ENCODE measurements at places on chromosomes 6 and 20. TPM values are rescaled to one million over a fixed set of nuclear protein-coding genes. Genes with fewer than 3 reads are reported as not detected.

DNA sequence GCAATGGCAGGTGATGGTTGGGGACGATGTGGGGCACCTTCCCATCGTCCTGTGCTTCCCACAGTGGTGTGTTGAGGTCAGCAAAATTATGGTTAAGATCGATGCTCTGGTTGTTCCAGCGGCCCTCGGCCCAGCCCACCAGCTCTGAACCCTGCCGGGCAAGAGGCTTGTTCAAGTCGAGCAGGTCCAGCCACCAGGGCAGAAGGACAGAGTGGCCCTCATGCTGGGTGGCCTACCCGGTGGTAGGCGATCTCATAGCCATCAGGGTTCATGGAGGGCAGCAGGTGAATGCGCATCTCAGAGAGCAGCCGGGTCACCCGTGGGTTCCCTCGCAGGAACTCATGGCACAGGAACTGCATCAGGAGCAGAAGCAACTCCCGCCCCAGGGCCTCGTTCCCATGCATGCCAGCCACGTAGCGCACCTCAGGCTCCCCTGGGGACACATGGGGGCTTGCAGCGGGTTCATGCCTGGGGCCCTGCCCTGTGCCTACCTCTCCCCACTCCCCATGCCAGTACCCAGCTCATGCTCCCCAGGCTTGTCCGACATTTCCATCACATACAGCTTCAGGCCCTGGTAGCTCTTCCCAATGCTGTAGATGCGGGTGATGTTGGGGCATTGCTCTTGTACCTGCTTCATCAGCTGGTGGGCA lies 4.3 kb downstream of the CPXM1 start:
- no peak overlapping the region for H3K27ac ChIP-seq
- peaks cover 34% of the 10 kb centered on the region for H3K27me3 ChIP-seq
- H3K36me3 ChIP-seq = no peaks in the 10 kb centered on the region
- H3K4me3 ChIP-seq = no peak overlapping the region
- peaks cover 19% of the 10 kb centered on the region for H3K4me1 ChIP-seq
- DNase-seq = no peak

GRCh38 chr6:14875481-14876063 lies 370.3 kb upstream of the JARID2 start:
- no peak overlapping the region for H3K4me3 ChIP-seq
- H3K27ac ChIP-seq = peak overlapping the region; percentile 5
- H3K36me3 ChIP-seq = peaks cover 3% of the 10 kb centered on the region

GRCh38 chr6:140538926-140539325 lies 1164.5 kb upstream of the CITED2 start:
- H3K36me3 ChIP-seq = no peaks in the 10 kb centered on the region
- H3K27ac ChIP-seq = no peak overlapping the region
- H3K4me1 ChIP-seq = peaks cover 1% of the 10 kb centered on the region
- H3K4me3 ChIP-seq = no peak overlapping the region

GRCh38 chr6:4319981-4320683 lies 184.8 kb upstream of the ECI2 start:
- no peak overlapping the region for H3K27ac ChIP-seq
- no peaks in the 10 kb centered on the region for H3K36me3 ChIP-seq
- peaks cover 17% of the 10 kb centered on the region for H3K27me3 ChIP-seq
- no peak overlapping the region for H3K4me3 ChIP-seq
- no peak for DNase-seq

- H3K4me3 ChIP-seq = no peak overlapping the region
- no peak overlapping the region for H3K27ac ChIP-seq
- no peaks in the 10 kb centered on the region for H3K4me1 ChIP-seq
These were observed 94.5 kb upstream of the F13A1 start for GRCh38 chr6:6414931-6415330.

DNA sequence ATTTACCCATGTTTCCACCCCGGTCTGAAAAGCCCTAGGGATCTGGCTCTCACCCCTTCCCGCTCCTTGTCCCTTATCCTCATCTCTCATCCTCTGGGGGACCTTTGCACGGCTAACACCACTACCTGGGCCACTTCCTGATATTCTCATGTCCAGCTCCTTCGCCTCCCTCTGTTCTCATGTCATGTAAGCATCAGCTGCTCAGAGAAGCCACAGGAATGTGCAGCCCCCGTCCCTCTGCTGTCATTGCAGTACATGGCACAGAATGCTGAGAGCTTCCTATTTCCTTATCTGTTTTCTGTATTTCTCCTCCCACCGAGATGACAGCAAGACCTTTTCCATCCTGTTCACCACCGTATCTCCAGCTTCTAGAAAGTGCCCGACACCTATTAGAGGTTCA lies 102.4 kb downstream of the MTHFD1L start:
- peaks cover 29% of the 10 kb centered on the region for H3K36me3 ChIP-seq
- no peak overlapping the region for H3K27ac ChIP-seq
- no peak for DNase-seq
- H3K4me1 ChIP-seq = no peaks in the 10 kb centered on the region

GRCh38 chr6:87375315-87375714 lies 30.7 kb downstream of the C6orf163 start:
- DNase-seq = no peak
- H3K4me1 ChIP-seq = no peaks in the 10 kb centered on the region
- peaks cover 3% of the 10 kb centered on the region for H3K36me3 ChIP-seq
- no peaks in the 10 kb centered on the region for H3K27me3 ChIP-seq
- no peak overlapping the region for H3K4me3 ChIP-seq
- H3K27ac ChIP-seq = no peak overlapping the region

GRCh38 chr6:89597988-89598387 lies 40.6 kb downstream of the LYRM2 start:
- H3K27me3 ChIP-seq = no peaks in the 10 kb centered on the region
- H3K4me3 ChIP-seq = peak overlapping the region; percentile 68
- H3K27ac ChIP-seq = peak overlapping the region; percentile 87
- peaks cover 45% of the 10 kb centered on the region for H3K4me1 ChIP-seq
- peaks cover 25% of the 10 kb centered on the region for H3K36me3 ChIP-seq
- DNase-seq = no peak

DNA sequence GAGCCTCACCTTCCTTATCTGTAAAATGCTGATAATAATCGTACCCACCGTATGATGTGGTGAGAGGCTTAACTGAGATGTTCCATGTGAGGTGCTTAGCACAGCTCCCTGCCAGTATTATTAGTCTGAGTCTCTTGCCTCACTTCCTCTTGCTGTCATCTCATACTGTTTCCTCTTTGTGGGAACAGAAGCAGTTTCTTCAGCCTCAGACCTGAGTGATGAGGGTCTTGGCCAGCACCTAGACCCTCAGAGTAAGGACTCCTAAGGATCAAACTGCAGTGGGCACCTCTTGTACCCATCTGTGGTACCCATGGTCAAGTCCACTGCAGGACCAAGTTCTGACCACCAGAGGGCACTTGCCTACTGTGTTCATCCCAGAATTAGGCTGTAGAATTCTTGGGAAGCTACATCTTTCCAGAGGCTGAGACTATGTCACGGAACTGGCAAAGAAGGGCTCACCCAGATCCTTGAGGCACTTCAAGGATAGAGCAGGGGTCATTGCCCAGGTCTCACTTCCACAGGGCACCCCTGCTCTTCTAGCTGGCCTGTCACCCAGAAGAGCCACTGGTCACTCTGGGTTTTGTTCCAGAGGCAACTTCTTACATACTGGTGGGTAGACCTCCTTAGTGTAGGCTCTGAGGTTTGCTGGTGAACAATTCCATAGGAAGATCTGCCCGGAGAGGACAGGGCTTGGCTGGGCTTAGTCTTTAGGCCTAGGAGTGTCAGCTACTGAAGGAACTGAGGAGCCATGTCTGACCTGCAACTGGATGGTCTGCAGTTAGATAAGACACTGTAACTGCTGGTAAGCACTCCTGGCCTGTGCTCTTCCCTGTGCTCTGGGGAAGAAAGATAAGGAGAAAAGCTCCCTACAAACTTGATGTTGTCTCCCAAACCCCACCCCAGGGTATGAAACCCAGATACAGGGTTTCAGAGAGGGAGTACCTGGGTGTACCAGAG lies 20.6 kb upstream of the SGK2 start:
- H3K4me1 ChIP-seq = no peaks in the 10 kb centered on the region
- H3K4me3 ChIP-seq = no peak overlapping the region
- DNase-seq = peak; percentile 51
- H3K27me3 ChIP-seq = no peaks in the 10 kb centered on the region
- no peaks in the 10 kb centered on the region for H3K36me3 ChIP-seq

GRCh38 chr6:138970856-138971425 lies 17.1 kb downstream of the REPS1 start:
- H3K36me3 ChIP-seq = peaks cover 9% of the 10 kb centered on the region
- H3K27me3 ChIP-seq = no peaks in the 10 kb centered on the region
- H3K4me3 ChIP-seq = no peak overlapping the region
- peaks cover 24% of the 10 kb centered on the region for H3K4me1 ChIP-seq

GRCh38 chr6:26328265-26328844 lies 36.6 kb upstream of the BTN3A2 start:
- peak overlapping the region; percentile 71 for H3K4me3 ChIP-seq
- no peak overlapping the region for H3K27ac ChIP-seq
- H3K36me3 ChIP-seq = peaks cover 1% of the 10 kb centered on the region
- H3K27me3 ChIP-seq = peaks cover 33% of the 10 kb centered on the region
- no peak for DNase-seq
- peaks cover 50% of the 10 kb centered on the region for H3K4me1 ChIP-seq

The SSTR4 gene
- not detected for total RNA-seq

The CENPW gene
- total RNA-seq = 43.3 TPM

The FHL5 gene
- total RNA-seq = not detected

Data from activated naive CD8-positive, alpha-beta T cell treated with anti-CD3 and anti-CD28 coated beads, Interleukin-2, amount 10 ng/mL, durations not matched to agents 7 days and 5 days (primary cell).